ENCODE measurements at places on chromosomes 2 and 18. TPM values are rescaled to one million over a fixed set of nuclear protein-coding genes. Genes with fewer than 3 reads are reported as not detected.
A peak's percentile ranks its signal among the peaks of the same experiment; 100 is the strongest.

GRCh38 chr18:25287106-25287505, 64.9 kb downstream of the ZNF521 start:
- DNase-seq: no peak

GRCh38 chr2:120675460-120676130, 60.1 kb upstream of the GLI2 start:
- DNase-seq: peak; percentile 67

DNA sequence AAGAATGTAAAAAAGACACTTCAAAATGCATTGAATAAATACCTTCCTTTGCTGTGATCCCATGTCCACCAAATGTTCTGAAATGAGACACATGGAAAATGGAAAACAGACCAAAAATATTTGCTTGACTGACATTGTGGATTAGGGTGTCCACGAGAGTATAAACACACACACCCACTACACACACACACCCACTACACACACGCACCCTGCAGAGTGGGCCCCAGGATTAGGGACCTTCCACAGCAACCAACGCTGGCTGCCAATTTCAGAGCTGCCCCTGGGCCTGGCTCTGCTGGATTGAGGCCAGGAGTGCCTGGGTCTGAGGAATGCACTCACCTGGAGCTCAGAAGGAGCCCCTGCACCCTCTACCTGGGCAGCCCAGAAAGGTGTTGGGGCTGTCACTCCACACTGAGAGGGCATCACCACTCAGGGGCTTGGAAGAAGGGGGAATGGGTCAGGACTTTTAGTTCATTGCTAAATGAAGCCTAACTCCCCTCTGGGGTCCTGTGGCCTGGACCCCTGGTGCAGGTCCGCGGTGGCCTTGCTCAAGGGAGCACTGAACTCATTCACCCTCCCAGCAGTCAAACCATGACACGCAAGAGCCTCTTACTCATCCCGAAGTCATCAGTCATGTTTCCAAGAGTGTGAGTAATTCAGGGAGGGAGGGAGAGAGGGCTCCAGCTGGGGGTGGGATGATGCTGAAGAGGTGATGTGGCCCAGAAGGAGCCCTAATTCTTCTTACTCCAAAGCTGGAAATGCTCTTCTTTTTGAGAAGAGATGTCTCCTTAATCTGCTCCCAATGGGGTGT, 50.2 kb upstream of the PLB1 start:
- DNase-seq: no peak

CAPN13 gene
- total RNA-seq: 19.0 TPM

DNA sequence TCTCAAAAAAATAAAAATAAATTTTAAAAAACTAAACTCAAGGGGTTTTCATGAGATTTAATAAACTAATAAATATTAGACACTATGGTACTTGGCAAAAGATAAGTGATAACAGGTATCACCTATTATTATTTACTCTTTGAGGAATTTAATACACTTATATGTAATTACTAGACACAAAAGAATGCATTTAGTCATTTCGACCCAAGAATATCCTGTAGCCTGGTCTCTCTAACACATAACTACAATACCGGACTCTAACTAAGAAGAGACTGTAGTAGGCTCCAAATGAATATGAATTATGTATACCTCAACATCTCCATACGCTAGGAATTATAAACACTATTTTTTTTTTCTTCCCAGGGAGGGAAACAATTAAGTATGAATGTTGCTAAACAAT, 850.7 kb downstream of the CPS1 start:
- no peak for DNase-seq

GRCh38 chr2:771538-771937, 94.3 kb upstream of the TMEM18 start:
- no peak for DNase-seq

DNA sequence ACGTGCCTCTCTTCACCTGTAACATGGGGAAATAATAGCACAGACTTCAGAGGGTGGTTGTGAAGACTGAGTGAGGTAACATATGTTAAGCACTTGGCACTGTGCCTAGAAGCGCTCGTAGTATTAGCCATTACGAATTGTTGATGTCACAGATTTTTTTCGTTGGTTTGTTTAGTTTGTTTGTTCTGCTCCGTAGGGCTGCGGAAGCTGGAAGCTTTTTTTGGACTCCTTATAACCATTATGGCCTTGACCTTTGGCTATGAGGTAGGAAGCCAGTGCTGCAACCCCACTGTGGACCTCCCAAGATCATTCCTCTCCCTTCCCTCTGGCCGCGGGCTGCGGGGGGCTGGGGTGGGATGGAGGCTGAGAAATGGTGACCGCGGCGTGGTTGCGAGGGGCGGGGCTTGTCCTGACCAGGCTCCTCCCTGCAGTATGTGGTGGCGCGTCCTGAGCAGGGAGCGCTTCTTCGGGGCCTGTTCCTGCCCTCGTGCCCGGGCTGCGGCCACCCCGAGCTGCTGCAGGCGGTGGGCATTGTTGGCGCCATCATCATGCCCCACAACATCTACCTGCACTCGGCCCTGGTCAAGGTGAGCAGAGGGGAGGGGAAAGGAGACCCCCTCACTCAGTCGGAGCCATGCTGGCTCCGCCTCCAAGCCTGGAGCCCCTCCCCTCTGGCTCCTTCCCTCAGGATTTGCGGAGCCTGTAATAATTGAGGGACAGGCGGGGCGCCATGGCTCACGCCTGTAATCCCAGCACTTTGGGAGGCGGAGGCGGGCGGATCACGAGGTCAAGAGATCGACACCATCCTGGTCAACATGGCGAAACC, 5.5 kb downstream of the SLC11A1 start:
- DNase-seq: no peak

- no peak for DNase-seq
These were observed 118.6 kb downstream of the MBP start for GRCh38 chr18:77013811-77014521.

GRCh38 chr2:196331851-196332250, 160.5 kb upstream of the STK17B start:
- no peak for DNase-seq

METTL5 gene
- total RNA-seq: 42.3 TPM

ANTXR1 gene
- 77.4 TPM for total RNA-seq

PLGLB1 gene
- 8.6 TPM for total RNA-seq

- no peak for DNase-seq
These were observed 261.1 kb downstream of the INSIG2 start for GRCh38 chr2:118349365-118349764.

- no peak for DNase-seq
These were observed 7.3 kb upstream of the AMMECR1L start for GRCh38 chr2:127893033-127893432.

- no peak for DNase-seq
These were observed 40.0 kb upstream of the STPG4 start for GRCh38 chr2:47195148-47195547.

- DNase-seq: no peak
These were observed 119.9 kb upstream of the HS6ST1 start for GRCh38 chr2:128438586-128438985.

SERPINB10 gene
- not detected for total RNA-seq

GRCh38 chr2:75594596-75594995, 33.9 kb upstream of the EVA1A start:
- DNase-seq: no peak

KRTCAP3 gene
- total RNA-seq: 15.4 TPM

GRCh38 chr2:43185146-43185545, 41.3 kb downstream of the ZFP36L2 start:
- no peak for DNase-seq

TNFAIP6 gene
- not detected for total RNA-seq

GRCh38 chr2:71776227-71776626, 322.9 kb downstream of the DYSF start:
- DNase-seq: no peak

DNA sequence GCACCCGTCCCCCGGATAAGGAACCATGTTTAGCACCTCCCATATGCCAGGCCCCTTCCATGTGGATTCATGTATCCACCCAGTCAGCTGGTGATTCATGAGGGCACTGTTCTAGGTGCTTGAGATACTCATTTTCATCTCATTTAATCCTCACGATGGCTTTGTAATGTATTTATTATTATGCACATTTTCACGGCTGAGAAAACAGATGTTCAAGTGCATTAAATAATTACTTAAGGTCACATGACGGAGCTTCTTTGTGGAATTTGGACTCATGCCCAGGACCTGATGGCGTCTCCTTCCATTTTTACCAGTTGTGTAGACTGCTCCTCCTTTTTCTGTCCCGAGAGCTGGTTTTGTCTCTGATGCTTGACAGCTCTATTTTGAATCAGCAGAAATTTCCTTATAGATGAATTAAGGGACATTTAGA, 72.2 kb upstream of the RBM44 start:
- no peak for DNase-seq

- no peak for DNase-seq
These were observed 3.8 kb upstream of the CNDP1 start for GRCh38 chr18:74530584-74530862.

AQP12B gene
- not detected for total RNA-seq

SP3 gene
- total RNA-seq: 93.8 TPM

DNA sequence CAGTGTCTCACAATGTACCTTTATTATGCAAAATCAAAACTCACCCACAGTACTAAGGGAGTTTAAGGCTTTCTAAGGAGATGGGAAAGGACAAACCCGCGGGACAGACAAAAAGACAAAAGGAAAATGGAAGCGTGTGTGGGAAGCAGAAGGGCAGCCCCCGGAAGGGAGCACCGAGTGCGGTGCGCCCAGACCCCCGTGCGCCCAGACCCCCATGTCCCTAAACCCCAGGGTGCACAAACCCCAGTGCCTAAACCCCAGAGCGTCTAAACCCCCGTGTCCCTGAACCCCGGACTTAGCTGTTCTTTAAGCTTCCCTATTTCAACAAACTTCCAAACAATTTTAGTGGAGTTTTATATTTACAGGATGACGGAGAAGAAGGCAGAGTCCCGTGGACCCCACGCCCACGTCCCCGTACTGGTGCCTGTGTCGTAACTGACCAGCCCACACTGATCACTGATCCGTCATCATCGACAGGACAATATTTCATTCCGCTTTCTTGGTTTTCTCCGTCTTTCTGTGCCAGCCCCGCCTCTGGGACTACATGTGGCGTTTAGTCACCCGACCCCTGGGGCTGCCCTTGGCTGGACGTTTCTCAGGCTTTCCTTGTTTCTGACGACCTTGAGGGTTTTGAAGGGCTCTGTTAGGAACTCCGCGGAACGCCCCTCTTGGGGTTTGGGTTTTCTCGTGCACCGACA, 76.9 kb downstream of the RTP5 start:
- no peak for DNase-seq

RTP5 gene
- not detected for total RNA-seq

RFX8 gene
- total RNA-seq: not detected

DNA sequence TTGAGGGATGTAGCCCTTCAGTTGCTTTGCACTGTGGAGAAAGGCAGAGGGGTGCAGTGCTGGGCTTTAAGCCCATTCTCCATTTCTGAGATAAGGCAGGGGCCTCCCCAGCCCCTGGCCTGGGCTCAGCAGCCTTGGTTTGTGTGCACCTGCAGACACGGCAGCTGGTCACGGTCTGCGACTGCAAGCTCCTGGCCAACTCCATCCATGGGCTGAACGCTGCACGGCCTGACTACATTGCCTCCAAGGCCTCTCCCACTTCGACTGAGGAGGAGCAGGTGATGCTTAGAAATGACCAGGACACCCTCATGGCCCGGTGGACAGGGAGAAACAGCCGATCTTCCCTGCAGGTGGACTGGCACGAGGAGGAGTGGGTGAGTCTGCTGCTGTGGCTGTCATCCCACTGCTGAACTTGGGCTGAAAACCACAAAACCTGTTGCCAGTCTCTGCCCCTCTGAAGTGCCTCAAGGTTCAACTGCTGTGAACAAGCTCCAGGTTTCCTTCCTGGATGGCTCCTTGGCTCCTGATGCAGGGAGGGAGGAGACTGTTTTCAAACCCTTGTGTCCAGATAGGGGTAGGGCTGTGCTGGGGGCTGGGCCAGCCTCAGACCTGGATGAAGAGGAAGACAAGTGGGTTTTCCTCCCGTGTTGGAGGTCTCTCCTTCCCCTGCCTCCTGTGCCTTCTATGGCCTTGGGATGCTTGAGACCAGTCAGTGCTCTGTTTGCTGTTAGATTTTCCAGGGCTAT, 54.0 kb downstream of the COA5 start:
- DNase-seq: no peak

- DNase-seq: no peak
These were observed 289.8 kb upstream of the UBE2E3 start for GRCh38 chr2:180690611-180691010.

GRCh38 chr2:29627279-29627711, 294.1 kb downstream of the ALK start:
- DNase-seq: no peak
